NCI-H2029 (cell line): ENCODE measurements at places on chromosomes 3 and 15.

GRCh38 chr3:99324636-99325203, 313.7 kb upstream of the COL8A1 start:
- DNase-seq = no peak

GRCh38 chr15:84689858-84690257, 26.1 kb downstream of the SEC11A start:
- no peak for DNase-seq

DNA sequence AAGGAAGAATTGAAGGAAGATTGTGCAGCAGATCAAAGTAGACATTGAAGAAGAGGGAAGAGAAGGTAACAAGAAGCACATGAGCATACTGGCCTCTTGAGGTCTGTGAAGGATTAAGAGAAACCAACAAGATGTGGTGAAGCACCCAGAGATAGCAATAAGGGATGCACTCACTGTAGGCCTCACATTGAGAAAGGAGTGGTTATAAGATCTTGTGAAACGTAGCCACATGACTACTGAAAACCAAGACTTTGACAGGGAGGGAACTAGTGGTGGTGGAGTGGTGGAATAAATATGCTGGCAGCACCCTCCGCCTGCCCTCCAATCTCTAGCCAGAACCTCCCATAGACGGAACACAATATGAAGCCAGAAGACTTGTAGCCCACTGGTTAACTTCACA, 651.2 kb downstream of the DIPK2A start:
- no peak for DNase-seq

DNA sequence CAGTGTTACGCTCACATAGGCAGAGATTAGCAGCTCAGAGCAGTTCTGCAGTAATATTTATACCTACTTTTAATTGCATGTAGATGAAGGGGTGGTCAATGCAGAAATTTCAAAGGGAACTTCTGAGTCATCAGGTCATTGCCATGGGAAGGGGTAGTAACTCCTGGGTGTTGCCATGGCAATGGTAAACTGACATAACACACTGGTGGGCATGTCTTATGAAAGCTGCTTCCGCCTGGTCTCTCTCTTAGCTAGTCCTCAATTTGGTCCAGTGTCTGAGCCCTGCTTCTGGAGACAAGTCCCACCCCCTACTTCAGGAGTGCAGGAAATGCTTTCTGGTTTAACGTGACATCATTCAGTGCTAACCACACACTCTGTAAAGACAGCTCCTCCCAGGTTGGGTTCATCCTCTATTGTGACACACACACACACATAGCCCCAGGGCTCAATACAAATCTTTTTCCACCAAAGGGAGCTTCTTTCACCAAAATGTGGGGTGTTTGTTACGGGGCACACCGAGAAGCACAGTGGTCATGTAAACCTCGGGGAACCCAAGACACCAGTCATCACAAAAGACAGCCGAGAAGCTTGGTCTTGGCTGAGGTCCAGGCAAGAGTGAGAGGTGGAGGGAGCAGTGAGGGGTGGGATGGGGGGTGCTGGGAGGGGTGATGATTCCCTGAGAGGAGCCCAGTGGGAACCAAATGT, 74.5 kb downstream of the TLE3 start:
- peak; percentile 76 for DNase-seq
